ENCODE measurements at places on chromosomes 2 and 18.

- DNase-seq, result no peak
These were observed 128.6 kb downstream of the LRATD1 start for GRCh38 chr2:14761118-14761517.

GRCh38 chr2:74227646-74228045 is 29.2 kb downstream of the MTHFD2 start:
- no peak for DNase-seq

GRCh38 chr2:46666044-46666679 is 186.8 kb downstream of the TMEM247 start:
- DNase-seq, result no peak

DNA sequence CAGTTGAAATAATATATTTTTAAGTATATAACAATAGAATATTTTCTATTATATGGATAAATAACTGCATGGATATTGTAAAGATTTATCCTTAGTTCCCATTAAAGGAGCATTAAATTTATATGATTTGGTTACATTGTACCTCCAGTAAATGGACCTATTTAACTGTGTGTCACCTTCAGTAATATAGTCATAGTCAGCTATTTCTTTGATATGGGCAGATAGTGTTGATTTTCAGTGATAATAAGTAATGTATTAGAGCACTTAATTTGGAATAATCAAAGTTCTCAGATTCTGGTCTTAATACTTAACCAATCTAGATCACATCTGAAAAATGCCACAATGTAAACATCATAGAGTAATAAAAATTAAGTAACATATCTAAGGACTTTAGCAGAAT is 1527.3 kb upstream of the NXPH2 start:
- DNase-seq, result no peak

DNA sequence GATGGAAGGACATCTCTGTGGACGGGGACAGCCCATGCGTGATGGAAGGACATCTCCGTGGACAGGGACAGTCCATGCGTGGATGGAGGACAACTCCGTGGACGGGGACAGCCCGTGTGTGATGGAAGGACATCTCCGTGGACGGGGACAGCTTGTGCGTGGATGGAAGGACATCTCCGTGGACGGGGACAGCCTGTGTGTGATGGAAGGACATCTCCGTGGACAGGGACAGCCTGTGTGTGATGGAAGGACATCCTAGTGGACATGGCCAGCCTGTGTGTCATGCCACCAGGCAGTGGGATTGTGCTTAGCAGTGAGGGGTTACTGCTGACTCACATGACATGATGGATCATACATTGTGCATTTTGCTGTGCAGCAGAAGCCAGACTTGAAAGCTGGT is 30.0 kb upstream of the NFATC1 start:
- DNase-seq, result no peak

- no peak for DNase-seq
These were observed 680.5 kb downstream of the DSC3 start for GRCh38 chr18:30361864-30362540.

DNA sequence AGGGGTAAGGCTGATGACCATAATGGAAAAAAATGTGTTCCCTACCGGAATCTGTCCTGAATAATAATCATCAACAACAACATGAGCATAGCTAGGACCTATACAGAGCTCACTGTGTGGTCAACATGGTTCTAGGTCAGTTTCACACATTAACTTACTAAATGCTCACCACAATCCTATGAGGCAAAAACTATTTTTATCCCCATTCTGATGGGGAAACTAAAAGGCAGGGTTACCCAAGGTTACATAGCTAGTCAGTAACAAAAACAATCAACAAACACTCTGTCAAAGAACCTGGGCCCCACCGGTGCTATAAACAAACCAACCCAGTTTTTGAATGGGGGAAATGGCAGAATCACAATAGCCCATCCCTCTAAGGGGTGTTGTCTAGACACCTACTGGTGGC is 40.1 kb downstream of the AOX1 start:
- DNase-seq, result no peak

GRCh38 chr2:53510401-53510800 is 257.2 kb upstream of the CHAC2 start:
- no peak for DNase-seq

- no peak for DNase-seq
These were observed 2.2 kb downstream of the INO80D start for GRCh38 chr2:206083602-206084438.

DNA sequence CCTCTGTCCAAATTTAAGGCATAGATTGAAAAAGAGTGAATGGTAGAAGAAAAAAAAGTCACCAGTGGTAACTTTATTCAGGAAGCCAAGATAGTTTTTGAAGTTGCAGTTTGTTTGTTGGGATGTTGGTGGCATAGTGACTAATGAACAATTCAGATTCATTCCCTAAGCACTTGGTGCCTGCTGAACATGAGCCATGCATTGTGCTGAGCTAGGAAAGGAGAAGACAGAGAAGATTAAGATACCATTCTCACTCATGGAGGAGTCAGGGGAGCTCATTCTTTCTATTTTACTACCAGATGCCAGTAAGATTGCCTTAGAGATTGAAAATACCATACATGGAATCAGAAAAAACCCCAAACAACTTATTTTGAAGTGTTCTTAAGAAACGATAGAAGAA is 25.1 kb downstream of the MEIS1 start:
- DNase-seq, result no peak

DNA sequence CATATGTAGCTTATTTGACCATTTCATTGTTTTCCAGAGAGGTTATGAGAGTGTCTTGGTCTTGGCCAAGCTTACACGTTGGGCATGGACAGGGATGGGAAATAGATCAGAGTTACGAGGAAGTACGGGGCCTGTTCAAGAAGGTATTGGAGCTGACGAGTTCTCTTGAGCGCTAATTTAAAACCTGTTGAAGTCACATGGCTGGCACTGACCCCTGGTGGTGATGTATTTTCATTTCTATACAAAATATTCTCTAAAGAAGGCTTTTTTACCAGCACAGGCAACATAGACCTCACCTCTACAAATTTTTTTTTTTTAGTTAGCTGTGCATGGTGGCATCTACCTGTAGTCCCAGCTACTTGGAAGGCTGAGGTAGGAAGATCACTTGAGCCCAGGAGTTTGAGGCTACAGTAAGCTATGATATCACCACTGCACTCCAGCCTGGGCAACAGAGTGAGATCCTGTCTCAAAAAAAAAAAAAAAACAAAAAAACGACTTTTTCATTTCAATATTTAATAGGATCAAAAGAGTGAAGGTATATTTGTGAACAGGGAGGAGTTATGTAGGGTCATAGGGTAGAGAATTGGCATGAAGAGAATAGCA is 19.6 kb downstream of the UGP2 start:
- DNase-seq, result no peak

- DNase-seq, result no peak
These were observed 891.9 kb upstream of the LRRTM1 start for GRCh38 chr2:81196383-81196851.

- DNase-seq, result no peak
These were observed 44.6 kb downstream of the ATIC start for GRCh38 chr2:215356334-215356947.

DNA sequence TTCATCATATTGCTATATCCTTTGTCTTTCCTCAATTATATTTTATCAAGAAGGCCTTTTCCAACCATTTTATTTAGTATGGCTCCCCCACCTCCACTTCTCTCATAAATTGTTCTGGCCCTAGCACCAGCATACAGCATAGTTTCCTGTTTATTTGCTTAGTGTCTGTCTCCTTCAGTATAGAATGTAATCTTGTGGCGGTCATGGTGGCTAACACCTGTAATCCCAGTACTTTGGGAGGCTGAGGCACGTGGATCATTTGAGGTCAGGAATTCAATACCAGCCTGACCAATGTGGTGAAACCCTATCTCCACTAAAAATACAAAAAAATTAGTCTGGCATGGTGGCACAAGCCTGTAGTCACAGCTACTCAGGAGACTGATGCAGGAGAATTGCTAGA is 39.6 kb upstream of the CLASP1 start:
- no peak for DNase-seq
